ENCODE measurements at places on chromosomes 1 and 21.

DNA sequence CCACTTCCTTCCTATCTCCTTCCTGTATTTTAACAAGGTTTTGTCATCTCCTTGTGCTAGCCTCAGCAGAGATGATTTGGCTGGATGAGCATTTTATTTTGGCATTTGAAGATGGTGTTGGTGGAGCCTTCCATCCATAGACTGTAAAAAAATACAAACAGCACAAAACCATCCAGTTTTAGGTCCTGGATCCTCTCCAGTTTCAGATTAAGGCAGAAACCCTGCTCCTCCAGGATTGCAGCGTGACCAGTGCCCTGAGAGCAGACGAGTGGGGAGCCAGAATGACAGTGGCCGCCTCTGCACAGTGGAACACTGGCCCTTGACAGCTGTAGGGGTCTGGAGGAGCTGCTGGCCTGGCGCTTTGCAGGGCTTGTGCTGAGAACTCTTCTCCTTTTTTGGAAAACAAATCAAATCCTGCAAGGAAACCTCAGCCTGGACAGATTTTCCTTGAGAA lies 72.2 kb upstream of the GADD45A start:
- DNase-seq = no peak

DNA sequence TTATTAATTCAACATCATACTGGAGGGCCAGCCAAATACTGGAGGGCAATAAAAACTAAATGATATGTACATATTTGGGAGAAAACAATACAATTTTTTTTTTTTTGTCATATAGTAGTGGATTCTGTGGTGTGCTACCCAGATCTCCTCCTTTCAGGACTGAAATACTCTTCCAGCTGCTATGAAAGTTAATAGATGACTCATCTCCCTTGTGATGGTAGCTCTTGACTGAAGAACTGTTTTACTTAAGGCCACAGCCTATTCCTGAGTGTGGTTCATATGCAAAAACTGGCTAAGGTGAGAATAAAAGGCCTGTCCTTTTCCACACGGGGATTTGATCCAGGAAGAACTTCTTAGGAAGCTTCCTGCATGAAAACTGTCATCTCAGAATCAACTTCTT lies 307.9 kb downstream of the HLX start:
- DNase-seq = no peak

GRCh38 chr1:210822932-210823331 lies 311.0 kb downstream of the KCNH1 start:
- no peak for DNase-seq

GRCh38 chr1:38640371-38640770 lies 219.2 kb downstream of the RRAGC start:
- DNase-seq = no peak

- peak; percentile 16 for DNase-seq
Observed at GRCh38 chr21:36134803-36135390, at the start of gene CBR3. CBR3 (plus strand) TSS chr21:36135079; CDS start chr21:36135193, 114 bp downstream.

- DNase-seq = no peak
Observed at GRCh38 chr1:2060072-2060471, 9.9 kb downstream of the PRKCZ start.

DNA sequence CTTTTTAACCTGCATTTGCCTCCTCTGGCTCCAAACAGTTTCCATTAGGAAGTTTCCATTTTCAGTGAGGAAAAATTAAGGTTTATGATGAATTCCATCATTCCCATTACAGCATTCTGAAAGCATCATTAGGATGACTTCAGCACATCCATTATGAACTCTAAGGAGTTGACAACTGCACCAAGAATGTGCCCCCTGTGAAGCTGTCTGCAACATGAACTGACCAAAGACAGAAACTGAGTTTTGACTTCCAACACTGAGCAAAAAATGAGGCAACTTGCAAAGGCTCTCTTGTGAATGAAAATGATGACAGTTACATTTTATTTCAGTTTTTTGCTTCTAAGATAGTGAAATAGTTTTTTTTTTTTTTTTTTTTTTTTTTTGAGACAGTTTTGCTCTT lies 18.3 kb upstream of the KCNE1 start:
- DNase-seq = no peak

DNA sequence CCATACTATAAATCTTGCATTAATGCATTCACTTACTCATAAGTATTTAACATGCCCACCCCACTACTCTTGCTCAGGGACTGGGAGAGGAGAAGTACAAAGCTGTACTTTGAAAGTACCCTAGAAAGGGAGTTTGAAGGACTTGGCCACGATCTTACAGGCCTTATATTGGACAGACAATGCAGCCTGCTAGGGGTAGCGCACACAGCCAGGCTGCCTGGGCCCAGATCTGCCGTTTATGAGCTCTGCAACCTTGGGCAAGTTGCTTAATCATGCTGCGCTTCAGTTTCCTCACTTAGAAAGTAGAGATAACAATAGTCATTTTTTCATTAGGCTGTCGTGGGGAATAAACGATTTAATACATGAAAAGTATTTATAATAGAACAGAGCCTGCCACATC lies 110.1 kb downstream of the CDC7 start:
- DNase-seq = no peak

DNA sequence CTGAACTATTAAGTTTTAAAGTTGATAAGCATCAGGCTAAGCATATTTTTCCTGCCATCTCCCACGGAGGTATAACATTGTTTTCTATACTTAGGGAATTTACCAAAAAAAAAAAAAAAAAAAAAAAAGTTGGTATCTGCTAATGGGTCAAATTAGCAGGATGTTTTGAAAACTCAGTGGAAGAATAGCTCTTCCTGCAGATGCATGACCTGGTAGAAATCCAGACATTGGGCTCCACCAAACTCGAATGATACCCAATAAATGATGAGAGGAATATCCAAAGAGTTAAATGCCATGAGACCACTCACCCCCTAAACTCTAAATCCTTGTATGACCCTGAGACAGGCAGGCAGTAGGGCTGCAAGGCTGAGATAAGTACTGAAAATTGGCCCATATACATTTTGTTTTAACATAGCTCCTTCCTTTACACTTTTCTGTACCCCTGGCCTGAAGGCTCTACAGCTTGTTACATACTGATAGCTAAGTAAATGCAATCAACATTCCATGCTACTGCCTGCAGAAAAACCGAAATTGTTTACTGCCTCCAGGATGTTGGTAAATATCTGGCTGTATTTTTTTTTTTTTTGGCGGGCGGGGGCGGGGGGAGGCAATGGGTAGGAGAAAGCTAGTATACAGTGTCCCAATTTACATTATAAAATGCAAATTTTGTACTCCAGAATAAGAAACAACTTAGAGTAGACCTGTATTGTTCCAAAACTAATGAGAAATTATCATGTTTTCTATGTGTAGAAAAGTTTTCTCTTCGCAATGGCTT lies 57.6 kb downstream of the NFIA start:
- DNase-seq = no peak

- DNase-seq = no peak
Observed at GRCh38 chr1:99352821-99353220, 88.5 kb downstream of the PLPPR4 start.

GRCh38 chr1:88350648-88351047 lies 333.4 kb upstream of the PKN2 start:
- no peak for DNase-seq

- DNase-seq = no peak
Observed at GRCh38 chr1:7227654-7228053, 442.4 kb downstream of the CAMTA1 start.

DNA sequence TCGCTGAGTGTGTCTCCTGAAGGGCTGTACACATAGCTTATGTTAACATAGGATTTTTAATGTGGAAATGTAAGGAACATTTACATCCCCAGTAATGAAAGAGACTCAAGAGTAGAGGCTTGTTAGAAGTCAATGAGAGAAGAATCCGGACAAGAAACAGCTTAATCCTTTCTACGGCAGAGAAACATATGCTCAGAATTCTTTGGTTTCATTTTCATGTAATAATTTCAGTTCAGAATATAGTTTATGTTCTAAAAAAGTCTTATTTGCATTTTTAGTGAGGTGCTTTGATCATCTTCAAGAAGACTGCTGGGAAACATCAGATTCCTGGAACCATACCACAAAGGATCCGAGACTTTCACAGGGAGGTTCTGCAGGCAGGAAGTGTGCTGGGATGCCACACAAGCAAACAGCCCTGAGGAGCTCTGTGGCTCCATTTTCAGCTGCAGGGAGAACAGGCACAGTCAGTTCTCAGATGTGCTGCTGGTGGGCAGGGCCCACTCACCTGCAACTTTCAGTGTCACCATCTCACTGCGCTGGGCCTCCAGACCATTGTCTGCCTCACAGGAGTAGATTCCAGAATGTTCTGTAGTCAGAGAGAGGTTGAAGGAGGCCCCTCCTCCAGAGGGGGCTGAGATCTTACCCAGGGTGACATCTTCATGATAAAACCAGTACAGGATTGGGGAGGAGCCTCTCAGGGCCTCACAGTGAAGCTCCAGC lies 28.4 kb downstream of the FCRL5 start:
- DNase-seq = no peak

DNA sequence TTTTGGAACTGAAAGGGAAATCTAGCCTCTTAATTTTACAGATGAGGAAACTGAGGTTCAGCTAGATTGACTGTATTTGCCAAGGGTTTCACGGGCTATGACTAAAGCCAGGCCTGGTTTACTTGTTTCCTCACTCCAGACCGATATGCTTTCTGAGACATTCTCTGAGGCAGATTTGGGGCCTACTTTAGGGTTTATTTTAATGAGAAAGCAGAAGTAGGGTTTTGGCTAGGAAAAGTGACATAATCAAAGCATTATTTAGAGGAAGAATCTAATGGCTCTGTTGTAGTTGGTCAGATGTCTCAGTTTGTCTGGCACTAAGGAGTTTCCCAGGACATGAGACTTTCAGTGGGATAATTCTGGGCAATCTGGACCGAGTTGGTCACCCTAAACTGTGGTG lies 1.5 kb upstream of the RPTN start:
- no peak for DNase-seq

GRCh38 chr1:217369271-217369981 lies 261.5 kb downstream of the GPATCH2 start:
- no peak for DNase-seq

DNA sequence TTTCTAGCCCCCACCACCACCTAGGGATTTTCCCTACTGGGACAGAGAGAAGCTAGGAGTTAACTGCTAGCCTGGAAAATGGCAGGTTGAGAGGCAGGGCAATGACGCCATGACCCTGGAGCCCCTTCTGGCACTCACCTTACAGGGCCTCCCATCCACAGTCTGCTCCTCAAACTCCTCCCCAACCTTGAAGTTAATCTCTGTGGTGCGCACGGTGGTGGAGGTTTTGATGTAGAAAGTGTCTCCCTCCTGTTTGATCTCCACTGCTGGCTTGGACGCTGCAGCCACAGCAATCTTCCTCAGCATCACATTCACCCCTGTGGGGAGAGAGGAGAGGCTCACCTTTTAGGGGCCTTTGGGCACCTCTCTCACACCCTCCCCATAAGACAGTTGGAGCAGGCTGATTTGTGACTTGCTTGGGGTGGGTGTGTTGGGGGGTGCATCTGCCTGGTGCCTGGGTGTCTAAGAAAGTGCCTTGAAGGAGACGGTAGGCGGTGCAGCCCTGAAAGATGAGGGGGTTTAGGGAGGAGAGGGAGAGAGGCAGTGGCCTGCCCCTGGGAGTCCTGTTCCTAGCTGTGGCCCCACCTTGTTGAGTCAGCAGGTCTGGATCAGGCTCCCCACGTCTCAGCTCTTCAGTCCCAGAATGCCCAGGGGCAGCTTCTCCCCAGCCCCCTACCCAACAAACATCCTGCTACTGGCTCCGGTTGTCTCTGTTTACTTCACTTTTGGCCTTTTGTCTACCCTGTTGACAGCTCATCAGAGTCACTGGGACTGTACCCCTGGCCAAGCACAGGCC lies 4.4 kb downstream of the CRABP2 start:
- no peak for DNase-seq

DNA sequence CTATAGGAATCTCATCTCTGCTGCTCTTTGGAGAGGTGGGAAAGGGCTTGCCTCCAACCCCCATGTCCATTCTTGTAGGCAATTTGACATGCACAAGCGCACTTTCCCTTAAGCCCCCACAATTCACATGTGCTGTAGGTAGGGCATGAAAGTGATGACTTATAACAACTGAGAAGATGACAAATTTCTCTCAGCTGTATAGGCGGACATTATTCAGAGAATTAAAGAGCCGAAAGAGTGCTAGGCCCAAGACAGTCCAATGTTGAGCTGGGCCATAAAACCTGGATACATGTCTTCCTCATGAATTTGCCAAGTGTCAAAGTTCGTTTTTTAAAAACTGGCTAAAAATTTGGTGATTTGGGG lies 106.3 kb upstream of the LYPLAL1 start:
- DNase-seq = no peak

GRCh38 chr1:8355439-8356255 lies 37.7 kb downstream of the SLC45A1 start:
- no peak for DNase-seq

GRCh38 chr1:230773396-230774033 lies 26.3 kb downstream of the CAPN9 start:
- no peak for DNase-seq

GRCh38 chr1:112618721-112619517 lies at the start of gene ST7L:
ST7L (minus strand) TSS chr1:112619141; CDS start chr1:112619113, 28 bp downstream.
- DNase-seq = peak; percentile 39

Data from stimulated activated CD4-positive, alpha-beta T cell treated with anti-CD3 and anti-CD28 coated beads, TNF-alpha, amount 100 ng/mL, for 4 hours (primary cell).